Peyer's patch (tissue), 4 donors: ENCODE measurements at places on chromosomes 5 and 9. TPM values are rescaled to one million over a fixed set of nuclear protein-coding genes. Genes with fewer than 3 reads are reported as not detected.

DNA sequence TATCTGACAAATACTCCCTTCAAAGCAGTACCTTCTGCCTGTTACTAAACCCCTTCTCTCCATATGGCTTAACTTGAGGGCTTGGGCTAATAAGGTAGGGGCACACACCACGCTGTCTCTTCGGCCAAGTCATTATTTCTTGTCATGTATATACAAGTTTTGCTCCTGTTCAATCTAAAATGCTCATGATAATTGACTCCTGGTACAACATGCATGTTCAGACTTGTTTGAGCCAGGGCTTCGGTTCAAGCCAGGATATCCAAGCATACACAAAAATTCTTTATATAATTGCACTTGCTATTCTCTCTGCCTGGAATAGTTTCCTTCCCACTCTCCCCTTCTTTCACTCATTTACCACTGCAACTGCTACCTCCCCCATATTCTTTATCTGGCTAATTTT is 756.0 kb upstream of the C9orf72 start:
- no peaks in the 10 kb centered on the region for H3K36me3 ChIP-seq
- no peaks in the 10 kb centered on the region for H3K4me1 ChIP-seq
- no peak overlapping the region for H3K27ac ChIP-seq
- no peak for DNase-seq
- H3K27me3 ChIP-seq = no peaks in the 10 kb centered on the region

- H3K36me3 ChIP-seq = no peaks in the 10 kb centered on the region
- no peak overlapping the region for H3K4me3 ChIP-seq
- DNase-seq = no peak
- H3K27me3 ChIP-seq = no peaks in the 10 kb centered on the region
These were observed 64.0 kb downstream of the POU5F2 start for GRCh38 chr5:93677359-93677891.

DNA sequence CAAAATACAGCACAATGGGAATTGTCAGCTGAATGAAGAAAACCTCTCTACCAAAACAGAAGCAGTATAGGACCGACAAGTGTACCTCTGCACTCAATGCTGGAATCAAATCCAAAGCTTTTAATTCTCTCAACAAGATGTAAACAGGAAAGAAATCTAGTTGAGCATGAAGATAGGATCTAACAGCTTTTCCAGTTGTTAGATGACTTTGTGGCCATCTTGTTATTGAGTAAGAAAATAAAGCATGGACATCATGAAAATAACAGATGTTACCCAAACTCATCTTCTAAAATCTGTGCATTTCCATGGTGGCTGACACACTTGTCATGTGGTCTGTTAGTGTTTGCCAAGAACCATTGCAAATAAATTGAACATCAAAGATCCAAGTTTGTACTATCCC is 34.7 kb downstream of the SREK1 start:
- H3K4me3 ChIP-seq = no peak overlapping the region
- H3K27ac ChIP-seq = no peak overlapping the region
- DNase-seq = no peak
- H3K27me3 ChIP-seq = no peaks in the 10 kb centered on the region
- H3K4me1 ChIP-seq = no peaks in the 10 kb centered on the region
- peaks cover 2% of the 10 kb centered on the region for H3K36me3 ChIP-seq

C9orf78 gene
- 39.6 TPM for total RNA-seq
